ENCODE measurements at places on chromosomes 7 and 10. TPM values are rescaled to one million over a fixed set of nuclear protein-coding genes. Genes with fewer than 3 reads are reported as not detected.

DNA sequence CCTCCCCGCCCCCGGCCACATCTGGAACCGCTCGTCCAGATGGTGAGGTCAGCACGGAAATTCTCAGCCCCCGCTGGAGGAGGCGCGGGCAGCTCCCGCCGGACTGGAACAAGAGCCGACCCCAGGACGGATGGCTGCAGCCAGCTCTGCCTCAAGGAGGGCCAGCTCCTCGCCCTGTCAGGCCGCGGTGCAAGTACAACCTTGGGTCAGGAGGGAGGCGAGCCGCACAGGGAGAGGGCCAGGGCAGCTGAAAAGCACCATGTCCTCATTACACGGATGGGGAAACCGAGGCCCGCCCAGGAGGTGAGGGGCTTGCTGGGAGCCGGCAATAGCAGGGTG, 3.8 kb upstream of the GRIFIN start:
- peaks cover 20% of the 10 kb centered on the region for H3K4me1 ChIP-seq
- H3K27ac ChIP-seq: no peak overlapping the region
- H3K4me3 ChIP-seq: no peak overlapping the region
- H3K27me3 ChIP-seq: peaks cover 23% of the 10 kb centered on the region

GRCh38 chr7:8931906-8932646, 498.7 kb downstream of the NXPH1 start:
- H3K27ac ChIP-seq: no peak overlapping the region
- no peaks in the 10 kb centered on the region for H3K27me3 ChIP-seq
- no peak overlapping the region for H3K4me3 ChIP-seq
- no peak for DNase-seq

DNA sequence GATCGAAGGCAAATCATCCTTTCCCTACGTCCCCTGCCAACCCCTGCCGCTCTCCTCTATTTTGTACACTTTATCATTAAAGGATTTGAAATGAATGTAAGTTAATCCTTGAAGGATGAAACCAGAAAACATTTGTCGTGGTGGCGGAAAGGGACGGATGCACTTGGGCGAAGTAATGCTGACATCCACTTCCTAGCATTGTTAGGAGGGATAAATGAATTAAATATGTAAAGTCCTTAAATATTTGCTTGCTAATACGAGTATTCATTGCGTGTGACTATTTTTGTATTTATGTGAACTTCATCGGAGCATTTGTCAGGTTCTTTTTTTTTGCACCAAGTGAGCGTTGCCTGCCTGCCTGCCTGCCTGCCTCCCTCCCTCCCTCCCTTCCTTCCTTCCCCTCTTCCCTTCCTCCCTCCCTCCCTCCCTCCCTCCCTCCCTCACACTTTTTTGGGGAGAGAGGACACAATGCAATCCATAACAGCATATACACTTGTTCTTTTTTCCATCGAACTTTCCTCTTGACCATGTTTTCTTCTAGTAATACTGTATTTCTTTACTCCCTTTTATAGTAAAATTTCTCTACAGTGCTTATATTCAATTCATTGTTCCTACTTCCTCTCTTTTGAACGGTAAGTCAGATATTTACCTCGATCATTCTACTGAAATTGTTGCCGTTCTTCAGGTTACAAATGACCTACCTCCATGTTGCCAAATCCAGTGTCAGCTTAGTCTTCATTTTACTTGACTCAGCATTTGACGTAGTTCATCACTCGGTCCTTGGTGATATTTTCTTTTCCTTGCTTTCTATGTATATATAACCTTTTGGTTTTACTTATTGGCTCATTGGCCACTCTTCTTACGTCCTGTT, 831 bp downstream of the CCDC7 start:
- DNase-seq: no peak
- H3K36me3 ChIP-seq: peaks cover 2% of the 10 kb centered on the region
- H3K4me1 ChIP-seq: peaks cover 14% of the 10 kb centered on the region
- H3K4me3 ChIP-seq: peak overlapping the region; percentile 80

GRCh38 chr10:71613261-71613777, 106.3 kb downstream of the C10orf105 start:
- no peaks in the 10 kb centered on the region for H3K27me3 ChIP-seq
- peaks cover 14% of the 10 kb centered on the region for H3K4me1 ChIP-seq
- no peak overlapping the region for H3K4me3 ChIP-seq
- no peaks in the 10 kb centered on the region for H3K36me3 ChIP-seq
- H3K27ac ChIP-seq: no peak overlapping the region
- no peak for DNase-seq

Gene PRR15
- 4.1 TPM for total RNA-seq

Gene CTAGE6
- 0.44 TPM for total RNA-seq

Gene ATG9B
- 0.38 TPM for total RNA-seq
